GM12878 (cell line): ENCODE measurements at places on chromosomes 7 and 10. TPM values are rescaled to one million over a fixed set of nuclear protein-coding genes. Genes with fewer than 3 reads are reported as not detected.

Gene GIMAP4
- total RNA-seq = 0.54 and 1.0 TPM in 2 replicates

Gene PDE6C
- not detected in 2 replicates for total RNA-seq

Gene HKDC1
- total RNA-seq = 0.13 and 0.37 TPM in 2 replicates

Gene CDK1
- total RNA-seq = 80.6 and 81.5 TPM in 2 replicates

Gene AGBL3
- total RNA-seq = 2.3 and 4.2 TPM in 2 replicates

Gene CYP2E1
- 0.96 and 1.9 TPM in 2 replicates for total RNA-seq

Gene ANKRD7
- total RNA-seq = 0.31 TPM in 1 of 2 replicates, not detected in the other

Gene SPDYE1
- total RNA-seq = not detected in 2 replicates

Gene GRID2IP
- total RNA-seq = not detected in 2 replicates
